ENCODE measurements at places on chromosomes 5 and 9. TPM values are rescaled to one million over a fixed set of nuclear protein-coding genes. Genes with fewer than 3 reads are reported as not detected.

GKAP1 gene
- total RNA-seq = 11.5 TPM

DNA sequence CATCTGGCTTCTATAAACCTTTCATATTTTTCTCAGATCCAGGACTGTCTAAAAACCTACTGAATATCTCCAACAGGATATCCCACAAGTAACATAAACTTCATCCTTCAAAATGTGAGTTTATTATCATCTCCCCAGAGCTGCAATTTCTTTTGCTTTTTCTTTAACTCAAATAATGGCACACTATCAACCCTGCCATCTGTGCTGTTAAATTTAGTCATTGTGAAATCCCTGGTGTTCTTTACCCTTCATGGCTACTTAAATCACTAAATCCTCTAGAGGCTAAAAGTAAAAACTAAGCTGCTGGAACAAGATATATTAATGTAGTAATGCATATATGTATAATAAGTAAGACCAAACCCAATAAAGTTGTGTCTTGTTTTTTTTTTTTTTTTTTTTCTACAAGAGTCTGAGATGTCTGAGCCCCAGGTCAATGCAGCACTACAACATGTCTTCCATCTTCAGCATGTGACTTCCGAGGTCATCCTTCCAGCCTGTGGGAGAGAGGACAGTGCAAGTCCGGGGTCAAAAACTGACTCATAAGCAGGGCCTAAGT, 362.9 kb downstream of the ADGRV1 start:
- no peak for DNase-seq

IFNA7 gene
- total RNA-seq = not detected

DNA sequence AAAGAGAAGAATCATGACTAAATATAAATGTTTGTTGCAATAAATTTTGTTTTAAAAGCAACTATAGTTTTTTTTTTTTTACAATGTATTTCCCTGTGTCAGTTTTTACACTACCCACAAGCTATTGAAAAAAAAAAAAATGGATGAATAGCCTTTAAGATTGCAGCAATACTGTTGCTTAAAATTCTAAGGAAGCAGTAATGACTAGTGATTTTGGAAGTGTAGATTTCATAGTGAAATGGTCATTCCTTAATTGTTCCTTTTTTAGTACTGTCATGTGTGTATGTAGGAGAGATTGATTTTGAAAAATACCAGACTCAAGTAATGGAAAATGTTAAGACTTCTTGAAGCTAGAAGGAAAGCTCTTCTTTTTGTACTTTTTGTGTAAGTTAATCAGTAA, 53.1 kb downstream of the NDUFS4 start:
- DNase-seq = no peak

- no peak for DNase-seq
Measured at GRCh38 chr5:93161661-93162654, 419.1 kb downstream of the NR2F1-AS1 start.

All from sciatic nerve (tissue), 2 donors.